ENCODE measurements at places on chromosomes 3 and 15.

GRCh38 chr3:183472155-183472554, 43.7 kb upstream of the MCF2L2 start:
- DNase-seq: no peak

DNA sequence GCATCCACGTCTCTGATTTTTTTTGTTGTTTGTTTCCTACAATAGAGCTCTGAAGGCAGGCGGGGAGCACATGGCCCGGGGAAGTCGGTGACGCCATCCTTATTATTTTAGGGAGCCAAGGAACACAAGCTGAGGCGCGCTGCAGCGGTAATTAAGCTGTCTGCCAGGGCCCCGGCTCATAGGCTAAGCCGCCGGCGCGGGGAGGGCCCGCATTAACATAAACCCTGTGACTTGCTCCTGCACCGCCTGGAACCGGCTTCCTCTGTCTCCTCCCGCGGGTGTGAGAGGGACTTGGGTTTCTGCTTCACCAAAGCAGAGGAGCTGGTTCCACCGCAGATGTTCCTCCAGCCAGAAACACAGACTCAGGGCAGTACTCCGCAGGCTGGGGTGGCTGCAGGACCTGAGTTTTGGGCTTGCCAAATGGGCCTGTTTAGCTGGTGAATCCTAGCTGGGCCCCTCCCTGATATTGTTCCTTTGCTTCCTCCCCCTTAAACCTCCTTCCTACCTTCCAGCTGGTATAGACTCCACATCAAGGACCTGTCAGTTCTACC, 25.3 kb downstream of the ANP32A start:
- peak; percentile 45 for DNase-seq

- no peak for DNase-seq
Measured at GRCh38 chr3:182737825-182738224, 55.5 kb upstream of the ATP11B start.

DNA sequence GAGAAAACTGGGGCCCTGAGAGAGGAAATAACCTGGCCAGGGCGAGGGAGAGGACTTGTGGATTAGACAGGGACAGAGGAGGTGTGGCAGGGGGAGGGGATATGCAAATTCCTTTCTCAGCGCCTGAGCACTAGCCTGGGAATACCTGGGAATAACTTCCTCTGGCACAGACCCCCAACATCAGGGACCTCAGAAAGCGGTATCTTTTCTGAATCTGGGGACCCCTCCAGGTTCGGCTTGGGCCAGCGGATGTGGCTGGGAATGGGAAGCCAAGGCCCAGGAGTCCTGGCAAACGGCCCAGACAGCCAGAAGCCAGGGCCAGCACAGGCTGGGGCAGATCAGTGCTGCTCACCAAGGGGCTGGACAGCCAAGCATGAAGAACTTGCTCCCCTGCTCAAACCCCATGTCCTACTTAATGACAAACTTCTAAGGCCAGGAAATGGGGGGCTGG, 9.2 kb upstream of the ACSBG1 start:
- DNase-seq: no peak

DNA sequence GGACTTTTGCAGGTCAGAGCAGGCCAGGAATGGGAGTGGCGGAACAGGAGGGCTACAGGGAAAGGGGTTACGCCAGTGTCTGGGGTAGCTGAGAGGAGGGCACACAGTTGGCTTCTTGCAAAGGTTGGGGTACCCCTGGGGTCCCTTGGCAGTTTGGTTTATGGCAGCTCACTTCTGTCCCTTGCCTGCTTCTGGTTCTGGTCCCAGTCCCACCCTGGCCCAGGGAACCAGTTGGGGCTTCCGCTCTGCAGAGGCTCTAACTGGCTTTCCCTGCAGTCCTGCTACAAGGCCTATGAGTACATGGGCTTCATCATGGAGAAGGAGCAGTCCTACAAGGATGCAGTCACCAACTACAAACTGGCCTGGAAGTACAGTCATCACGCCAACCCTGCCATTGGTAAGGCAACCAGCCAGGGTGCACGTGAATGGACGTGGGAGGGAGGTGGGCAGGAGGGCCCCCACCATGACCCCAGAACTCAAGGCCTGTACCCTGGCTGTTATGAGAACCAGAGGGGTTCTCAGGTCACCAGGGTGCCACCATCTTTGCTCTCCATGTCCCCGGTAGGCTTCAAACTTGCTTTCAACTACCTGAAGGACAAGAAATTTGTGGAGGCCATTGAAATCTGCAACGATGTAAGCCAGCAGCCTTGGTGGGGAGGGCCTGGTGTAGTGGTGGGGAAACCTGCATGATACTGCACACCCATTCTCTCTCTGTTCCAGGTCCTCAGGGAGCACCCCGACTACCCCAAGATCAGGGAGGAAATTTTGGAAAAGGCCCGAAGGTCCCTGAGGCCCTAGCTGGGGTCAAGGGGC, 15.2 kb downstream of the CSRNP1 start:
- DNase-seq: no peak

DNA sequence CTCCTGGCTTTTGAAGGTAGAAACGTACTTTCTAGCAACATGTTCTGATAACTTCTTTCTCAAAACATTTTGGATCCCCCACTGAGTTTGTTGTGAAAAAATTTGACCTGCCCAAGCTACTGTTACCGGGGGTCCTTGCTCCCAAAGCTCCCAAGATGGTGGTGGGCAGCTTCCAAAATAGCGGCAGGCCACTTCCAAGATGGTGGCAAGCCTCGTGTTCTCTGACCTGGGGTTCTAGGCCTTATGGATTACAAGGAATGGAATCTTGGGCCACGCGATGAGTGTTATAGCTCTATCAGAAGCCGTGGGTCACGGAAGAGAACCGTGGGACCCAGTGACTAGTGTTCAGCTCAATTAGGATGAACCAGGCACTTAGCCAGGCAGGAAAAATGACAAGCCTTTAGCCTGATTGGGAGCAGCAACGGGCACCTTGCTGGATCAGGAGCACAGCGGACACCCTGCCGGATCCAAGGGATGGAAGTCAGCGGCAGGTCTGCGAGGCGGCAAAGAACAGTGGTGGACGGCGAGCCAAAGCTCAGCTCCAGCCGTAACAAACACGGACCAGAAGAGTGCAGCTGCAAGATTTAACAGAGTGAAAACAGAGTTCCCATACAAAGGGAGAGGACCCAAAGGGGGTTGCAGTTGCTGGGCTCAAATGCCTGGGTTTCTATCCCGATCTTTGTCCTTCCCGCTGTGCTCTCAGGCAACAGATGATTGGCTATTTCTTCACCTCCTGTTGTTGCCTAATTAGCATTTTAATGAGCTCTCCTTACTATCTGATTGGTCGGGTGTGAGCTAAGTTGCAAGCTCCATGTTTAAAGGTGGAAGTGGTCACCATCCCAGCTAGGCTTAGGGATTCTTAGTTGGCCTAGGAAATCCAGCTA, 133.3 kb downstream of the WDR72 start:
- no peak for DNase-seq
